ENCODE measurements at places on chromosomes 6 and 20. TPM values are rescaled to one million over a fixed set of nuclear protein-coding genes. Genes with fewer than 3 reads are reported as not detected.

GRCh38 chr20:57647933-57648785 is 27.9 kb upstream of the ZBP1 start:
- no peaks in the 10 kb centered on the region for H3K36me3 ChIP-seq
- no peaks in the 10 kb centered on the region for H3K27me3 ChIP-seq
- no peak overlapping the region for H3K27ac ChIP-seq
- no peak for DNase-seq

- DNase-seq = no peak
- H3K4me3 ChIP-seq = no peak overlapping the region
- H3K36me3 ChIP-seq = no peaks in the 10 kb centered on the region
- no peak overlapping the region for H3K27ac ChIP-seq
Observed at GRCh38 chr6:156423075-156423474, 354.1 kb upstream of the ARID1B start.

- H3K4me3 ChIP-seq = no peak overlapping the region
- no peaks in the 10 kb centered on the region for H3K4me1 ChIP-seq
- H3K36me3 ChIP-seq = no peaks in the 10 kb centered on the region
- no peaks in the 10 kb centered on the region for H3K27me3 ChIP-seq
- no peak overlapping the region for H3K27ac ChIP-seq
- DNase-seq = no peak
Observed at GRCh38 chr6:36636283-36636682, 42.1 kb downstream of the SRSF3 start.

GRCh38 chr6:139856562-139856961 is 482.1 kb upstream of the CITED2 start:
- H3K27me3 ChIP-seq = no peaks in the 10 kb centered on the region
- peaks cover 9% of the 10 kb centered on the region for H3K4me1 ChIP-seq
- no peak for DNase-seq

DNA sequence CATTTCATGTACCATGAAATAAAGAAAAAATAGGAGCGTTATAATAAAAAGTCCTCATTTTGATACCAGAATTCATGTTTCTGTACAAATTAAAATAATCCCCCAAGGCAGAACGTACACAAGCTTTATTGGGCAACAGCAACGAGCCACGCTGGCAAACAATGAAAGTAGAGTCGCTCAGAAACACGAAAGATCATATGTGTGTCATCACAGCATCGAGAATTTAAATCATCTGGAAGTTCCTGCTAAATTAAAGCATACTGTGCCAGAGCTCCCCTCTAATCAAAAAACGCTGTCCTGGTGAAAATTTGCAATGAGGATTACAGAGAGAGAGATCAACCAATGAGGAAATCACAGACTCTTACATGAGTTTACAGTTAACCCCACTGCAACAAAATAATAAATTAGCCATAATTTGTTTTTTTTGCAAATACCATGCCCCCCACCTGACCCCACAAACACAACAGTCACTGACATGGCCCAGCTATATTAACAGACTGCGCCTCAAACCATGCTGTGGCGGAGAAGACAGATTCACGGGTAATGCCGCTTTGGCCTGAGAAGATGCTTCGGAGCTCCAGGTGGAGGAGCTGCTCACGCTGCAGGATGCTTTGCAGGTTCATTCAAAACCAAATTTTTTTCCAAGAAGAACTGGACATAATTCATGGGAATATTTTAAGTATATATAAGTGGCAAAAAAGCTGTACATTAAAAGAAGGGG is 54.3 kb upstream of the NFATC2 start:
- no peak overlapping the region for H3K27ac ChIP-seq
- DNase-seq = no peak
- H3K4me1 ChIP-seq = no peaks in the 10 kb centered on the region
- no peaks in the 10 kb centered on the region for H3K36me3 ChIP-seq

- no peaks in the 10 kb centered on the region for H3K4me1 ChIP-seq
Observed at GRCh38 chr6:9248133-9248532, 812.8 kb upstream of the SLC35B3 start.

The SLC17A3 gene
- 0.50 TPM for total RNA-seq

The PMEPA1 gene
- total RNA-seq = 10.3 TPM

The TNNC2 gene
- not detected for total RNA-seq

The KCNG1 gene
- total RNA-seq = 2.3 TPM

The KCNK15 gene
- 11.0 TPM for total RNA-seq

The SLC2A10 gene
- 12.9 TPM for total RNA-seq
